ENCODE measurements at places on chromosomes 4 and X.

- DNase-seq: no peak
Observed at GRCh38 chrX:15418041-15418706, 34.0 kb upstream of the VEGFD start.

- no peak for DNase-seq
Observed at GRCh38 chr4:124913237-124913636, 200.7 kb upstream of the ANKRD50 start.

GRCh38 chr4:47383829-47384427, 79.6 kb downstream of the COMMD8 start:
- no peak for DNase-seq

GRCh38 chrX:98299785-98300184, 1416.1 kb downstream of the RPA4 start:
- DNase-seq: no peak

- DNase-seq: no peak
Observed at GRCh38 chr4:162782778-162783525, 383.7 kb downstream of the NAF1 start.

- DNase-seq: no peak
Observed at GRCh38 chr4:7361280-7361895, 73.3 kb downstream of the PSAPL1 start.

DNA sequence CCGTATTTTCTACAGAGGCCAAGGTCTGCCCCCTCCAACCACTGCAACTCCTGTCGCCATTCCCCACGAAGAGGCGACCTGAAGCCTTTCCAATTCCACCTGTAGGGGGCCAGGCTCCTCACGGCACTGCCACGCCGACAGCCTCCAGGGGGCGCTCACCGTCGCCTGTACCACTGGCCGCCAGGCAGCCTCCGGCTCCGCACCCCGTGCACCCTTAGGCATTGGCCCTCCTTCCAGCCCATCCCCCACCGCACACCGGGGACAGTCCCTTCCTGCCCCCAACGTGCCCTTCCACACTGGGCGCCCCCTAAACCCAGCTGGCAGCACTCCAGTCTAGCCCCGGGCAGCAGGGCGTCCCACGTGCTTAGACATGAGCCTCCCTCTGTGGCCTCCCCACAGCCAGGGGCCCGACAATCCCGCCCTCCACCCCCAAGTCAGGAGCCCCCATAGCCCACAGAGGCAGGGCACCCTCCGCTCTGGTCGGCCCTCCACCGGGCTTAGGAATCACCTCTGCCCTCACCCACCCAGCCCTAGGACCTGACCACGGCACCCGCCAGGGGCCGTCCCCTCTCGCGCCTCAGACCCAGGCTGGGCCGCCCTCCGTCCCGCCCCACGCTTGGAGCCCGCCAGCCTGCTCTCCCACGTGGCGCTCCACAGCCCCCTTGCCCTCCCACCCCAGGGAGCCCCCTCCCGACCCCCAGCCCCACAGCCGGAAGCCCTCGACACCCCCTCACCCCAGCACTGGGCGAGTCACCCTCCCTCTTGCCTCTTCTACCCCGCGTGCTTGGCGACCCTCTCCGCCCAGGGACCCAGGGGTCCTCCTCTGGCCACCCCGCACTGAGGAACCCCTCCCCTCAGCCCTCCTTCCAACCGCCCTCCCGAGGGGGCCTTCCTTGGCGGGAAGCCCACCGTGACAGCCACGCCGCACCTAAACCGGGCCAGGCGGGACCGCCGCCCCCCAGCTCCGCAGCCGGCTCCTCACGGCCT, 711 bp downstream of the PNMA6E start:
- peak; percentile 29 for DNase-seq

DNA sequence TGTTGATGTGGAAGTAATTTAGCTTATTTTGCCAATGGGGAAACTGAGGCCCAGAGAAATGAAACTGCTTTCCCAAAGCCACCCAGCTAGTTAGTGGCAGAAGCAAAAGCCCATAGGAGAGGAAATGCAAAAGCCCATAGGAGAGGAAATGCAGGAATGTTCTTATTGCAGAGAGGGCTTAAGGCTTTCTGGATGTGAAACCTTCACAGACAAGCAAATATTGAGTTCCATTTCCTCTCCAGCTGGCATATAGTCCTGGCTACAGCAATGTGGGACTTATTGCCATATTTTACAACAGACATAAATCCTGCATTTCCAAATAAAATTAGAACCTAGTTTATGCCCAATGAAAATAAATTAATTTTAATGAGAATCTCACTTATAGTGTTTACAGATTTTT, 69.7 kb downstream of the TMEM154 start:
- DNase-seq: no peak

GRCh38 chr4:108272561-108272960, 103.8 kb upstream of the LEF1 start:
- no peak for DNase-seq

GRCh38 chrX:134362560-134363089, 97.3 kb upstream of the HPRT1 start:
- DNase-seq: no peak

GRCh38 chr4:82097504-82097903, 276.3 kb downstream of the HNRNPD start:
- DNase-seq: no peak

GRCh38 chrX:107135049-107135964, 16.7 kb upstream of the RBM41 start:
- no peak for DNase-seq

DNA sequence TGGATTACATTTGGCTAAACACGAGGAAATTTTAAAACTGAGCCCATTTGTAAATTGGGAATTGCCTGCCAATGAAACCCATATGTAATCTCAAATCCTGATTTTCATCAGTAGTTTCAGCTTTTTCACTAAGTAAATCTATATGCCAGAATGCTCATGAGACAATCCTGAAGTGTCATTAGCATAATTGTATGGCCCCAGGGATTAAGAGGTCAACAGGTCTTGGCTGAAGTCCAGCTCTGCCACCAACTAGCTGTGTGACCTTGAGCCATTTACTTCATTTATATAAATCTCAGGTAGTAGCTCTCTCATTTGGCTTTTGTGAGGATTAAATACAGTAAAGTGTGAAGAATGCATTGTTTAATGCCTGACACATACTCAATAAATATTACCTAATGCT, 320.5 kb upstream of the EMCN start:
- DNase-seq: no peak

DNA sequence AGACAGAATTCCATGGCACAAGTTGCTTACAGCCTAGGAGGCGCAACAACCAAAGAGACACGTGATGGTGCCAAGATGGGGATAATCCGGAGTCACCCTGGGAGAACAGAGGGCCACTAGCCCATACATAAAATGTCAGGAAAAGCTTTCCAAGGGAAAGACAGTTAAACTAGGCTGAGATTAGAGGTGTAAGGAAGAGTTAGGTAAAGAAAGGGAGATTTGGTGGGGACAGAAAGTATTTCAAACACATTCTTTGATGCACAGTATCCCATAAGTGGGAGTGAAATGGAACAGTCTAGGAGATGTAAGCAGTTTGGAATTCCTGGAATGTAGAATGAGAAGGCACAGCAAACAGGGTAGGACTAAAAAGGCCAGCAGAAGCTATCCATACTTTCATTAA, 860.9 kb upstream of the LCORL start:
- no peak for DNase-seq

- no peak for DNase-seq
Observed at GRCh38 chrX:142054094-142054493, 150.4 kb downstream of the MAGEC1 start.

- no peak for DNase-seq
Observed at GRCh38 chr4:71857713-71858451, 74.0 kb upstream of the GC start.

DNA sequence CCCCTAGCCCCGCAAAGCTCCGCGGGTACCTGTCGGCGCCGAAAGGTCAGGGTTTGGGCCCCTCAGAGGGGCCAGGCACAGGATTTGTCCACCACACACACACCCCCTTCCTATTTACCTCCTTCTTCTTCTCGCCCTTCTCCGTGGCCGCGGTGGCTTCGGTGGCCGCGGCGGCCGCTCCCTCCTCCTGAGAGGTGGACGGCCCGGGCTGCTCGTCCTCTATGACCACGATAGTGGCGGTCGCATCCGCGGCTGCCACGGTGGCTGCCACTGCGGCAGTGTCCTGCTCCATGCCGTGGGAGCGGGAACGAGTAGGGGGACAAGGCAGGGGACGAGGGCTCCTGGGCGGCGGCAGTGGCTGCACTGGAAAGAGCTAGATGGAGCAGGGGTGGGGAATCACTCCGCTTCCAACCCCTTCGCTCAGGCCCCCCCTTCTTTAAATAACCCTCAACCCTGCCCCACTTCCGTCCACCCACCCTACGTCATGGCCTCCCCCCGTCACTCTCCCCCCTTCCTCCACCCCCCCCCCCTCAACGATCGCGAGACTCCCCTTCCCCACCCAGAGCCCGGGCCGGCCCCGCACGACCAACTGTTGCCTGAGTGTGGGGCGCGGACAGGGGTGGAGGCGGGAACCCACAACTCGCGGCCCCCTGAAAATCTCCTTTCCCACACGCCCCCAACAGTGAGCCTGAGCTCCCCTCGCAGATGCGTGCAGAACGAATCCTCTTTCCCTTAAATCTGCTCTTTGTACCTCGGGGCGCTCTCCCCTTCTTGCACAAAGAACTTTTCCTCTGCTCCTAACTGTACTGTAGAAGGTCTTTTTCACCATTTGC, at the start of gene SMARCA1:
SMARCA1 (minus strand) TSS at position 412 of the 833 bp plus-strand sequence; CDS start at position 292, 120 bp downstream.
- DNase-seq: no peak

GRCh38 chrX:110477593-110478228, 119.1 kb downstream of the RTL9 start:
- DNase-seq: no peak

- DNase-seq: no peak
Observed at GRCh38 chrX:136856551-136856950, 24.0 kb downstream of the RBMX start.

DNA sequence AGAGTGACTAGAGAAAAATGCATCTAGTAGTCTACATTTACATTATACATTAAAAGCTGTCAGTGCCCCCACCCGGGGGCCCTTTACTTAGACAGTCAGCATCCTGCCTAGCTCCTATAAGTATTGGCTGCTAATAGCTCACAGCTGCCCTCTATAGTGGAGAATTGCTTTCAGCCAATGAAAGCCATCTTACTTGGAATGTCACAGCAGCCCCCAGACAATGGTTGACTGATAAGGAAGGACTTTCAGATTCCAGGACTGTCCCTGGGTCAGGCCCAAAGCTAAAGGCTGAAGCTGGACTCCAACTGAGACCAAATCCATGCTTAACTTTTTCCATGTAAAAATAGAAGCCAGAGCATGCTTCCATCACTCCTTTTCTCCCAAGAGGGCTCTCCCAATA, 196.9 kb downstream of the ANKRD50 start:
- no peak for DNase-seq

- DNase-seq: no peak
Observed at GRCh38 chr4:149884529-149885181, 69.0 kb upstream of the IQCM start.

- no peak for DNase-seq
Observed at GRCh38 chrX:40245488-40246071, 147.8 kb upstream of the BCOR start.

DNA sequence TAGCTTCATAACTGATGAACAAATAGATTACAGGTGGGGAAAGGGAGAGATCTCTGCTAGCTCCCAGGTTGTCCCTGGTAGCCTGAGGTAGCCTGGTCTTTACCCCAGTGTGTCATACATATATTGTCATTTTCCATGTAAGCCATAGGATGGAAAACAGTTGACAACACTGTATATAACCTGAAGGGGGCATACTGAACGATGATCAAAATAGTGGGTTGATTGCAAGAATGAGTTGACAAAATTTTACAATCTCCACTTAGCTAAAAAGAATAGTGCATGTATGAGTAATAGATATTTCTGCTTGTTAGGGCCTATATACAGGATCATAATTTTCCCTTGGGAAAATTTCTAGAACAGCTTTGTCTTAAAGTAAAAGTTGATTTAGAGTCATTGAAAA, 304.1 kb upstream of the HAND2 start:
- DNase-seq: no peak

- DNase-seq: no peak
Observed at GRCh38 chr4:85866508-85866907, 391.6 kb downstream of the ARHGAP24 start.
